Esophagus muscularis mucosa (tissue), 4 donors: ENCODE measurements at places on chromosomes 11 and 22. TPM values are rescaled to one million over a fixed set of nuclear protein-coding genes. Genes with fewer than 3 reads are reported as not detected.

Gene OR2AG1
- total RNA-seq: not detected

Gene PKP3
- total RNA-seq: 0.17 TPM

Gene CNTF
- 2.5 TPM for total RNA-seq

Gene OR8G1
- not detected for total RNA-seq

Gene TPH1
- total RNA-seq: 0.06 TPM

Gene PRRG4
- 1.7 TPM for total RNA-seq

Gene PDE2A
- total RNA-seq: 68.8 TPM

Gene MRGPRF
- total RNA-seq: 77.9 TPM

Gene C22orf31
- not detected for total RNA-seq

Gene C11orf87
- not detected for total RNA-seq

Gene AP5B1
- total RNA-seq: 27.5 TPM
